ENCODE measurements at places on chromosomes 7 and 10.

DNA sequence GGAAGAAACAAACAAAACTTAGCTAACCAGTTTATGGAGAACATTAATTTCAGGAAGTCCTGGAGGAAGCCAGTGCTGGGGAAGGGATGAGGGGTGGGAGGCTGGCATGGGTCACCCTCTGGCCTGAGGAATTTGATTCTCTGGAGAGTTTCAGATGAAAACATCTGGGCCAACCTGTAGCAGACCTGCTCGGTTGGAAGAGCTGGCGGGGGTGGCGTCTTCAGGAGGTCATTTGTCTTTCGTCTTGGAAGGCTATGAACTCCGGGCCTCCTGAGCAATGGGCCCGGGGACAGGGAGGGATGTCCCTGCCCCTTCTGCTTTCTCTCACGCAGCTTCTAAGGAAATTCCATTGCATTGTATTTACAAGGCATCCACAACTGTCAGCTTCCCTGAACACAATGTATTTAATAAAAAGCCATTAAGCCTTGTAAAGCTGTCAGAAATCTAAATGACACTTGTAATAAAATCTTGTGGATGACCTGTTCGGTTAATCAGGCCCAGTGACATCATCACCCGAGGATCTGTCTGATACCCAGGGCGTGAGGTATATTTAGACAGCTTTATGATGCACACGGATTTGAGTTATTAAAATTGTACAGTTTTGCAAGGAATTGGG lies 250.5 kb downstream of the RAB11FIP2 start:
- no peak for DNase-seq

GRCh38 chr7:6571160-6571779 lies 6.0 kb upstream of the ZDHHC4 start:
- no peak for DNase-seq

GRCh38 chr10:19970717-19971116 lies 154.5 kb downstream of the PLXDC2 start:
- DNase-seq, result no peak

GRCh38 chr7:98802781-98803110 lies 67.1 kb downstream of the TMEM130 start:
- no peak for DNase-seq

- peak; percentile 26 for DNase-seq
Measured at GRCh38 chr10:24951201-24952142, 934 bp downstream of the PRTFDC1 start.

- no peak for DNase-seq
Measured at GRCh38 chr10:103038570-103038969, 120.5 kb downstream of the CNNM2 start.

- no peak for DNase-seq
Measured at GRCh38 chr7:131372554-131372953, 44.9 kb downstream of the MKLN1 start.

DNA sequence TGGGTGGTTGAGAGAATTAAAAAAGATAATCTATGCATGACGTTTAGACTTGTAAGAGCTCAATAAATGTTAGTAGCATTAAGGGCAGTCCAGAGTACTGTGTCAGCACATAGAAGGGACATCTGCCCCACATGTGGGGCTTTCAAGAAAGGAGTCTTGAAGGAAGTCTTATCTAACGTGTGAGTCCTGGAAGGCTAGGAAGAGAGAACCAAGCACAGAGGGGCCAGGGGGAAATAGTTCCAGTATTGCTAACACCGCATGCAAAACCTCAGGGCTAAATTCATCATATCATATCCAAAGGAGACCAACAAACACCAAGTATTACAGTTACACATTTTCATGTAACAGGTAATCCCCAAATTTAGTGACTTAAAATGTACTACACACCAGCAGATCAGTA lies 122.7 kb downstream of the AOAH start:
- no peak for DNase-seq

GRCh38 chr7:144529269-144529926 lies 125.9 kb upstream of the NOBOX start:
- no peak for DNase-seq

- no peak for DNase-seq
Measured at GRCh38 chr7:155058896-155059295, 11.2 kb upstream of the HTR5A start.

DNA sequence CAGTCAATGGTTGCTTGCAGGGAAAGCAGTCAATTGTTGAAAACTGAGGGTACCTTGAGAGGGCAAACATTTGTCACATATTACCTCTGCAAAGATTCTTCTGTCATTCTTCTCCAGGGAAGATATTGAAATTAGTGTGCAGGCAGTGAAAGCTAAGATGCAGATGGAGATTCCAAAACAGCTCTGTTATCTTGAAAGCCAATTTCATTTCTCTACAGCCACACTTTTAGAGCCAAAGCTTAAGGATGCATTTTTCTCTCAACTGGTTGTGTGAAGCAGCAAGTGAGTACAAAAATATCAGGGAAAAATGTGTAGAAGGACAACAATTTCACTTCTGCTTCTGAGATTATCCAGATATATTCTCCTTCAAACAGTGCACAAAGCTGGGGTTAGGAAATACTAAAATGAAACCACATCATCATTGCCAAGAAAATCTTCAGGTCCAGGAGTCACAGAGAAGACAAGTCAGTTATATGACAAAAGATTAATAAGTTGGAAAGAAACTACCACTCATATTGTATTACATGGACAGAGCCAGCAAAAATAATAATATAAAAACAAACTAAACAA lies 16.3 kb downstream of the SGMS1 start:
- no peak for DNase-seq

GRCh38 chr7:148348466-148348865 lies 242.1 kb upstream of the C7orf33 start:
- no peak for DNase-seq

DNA sequence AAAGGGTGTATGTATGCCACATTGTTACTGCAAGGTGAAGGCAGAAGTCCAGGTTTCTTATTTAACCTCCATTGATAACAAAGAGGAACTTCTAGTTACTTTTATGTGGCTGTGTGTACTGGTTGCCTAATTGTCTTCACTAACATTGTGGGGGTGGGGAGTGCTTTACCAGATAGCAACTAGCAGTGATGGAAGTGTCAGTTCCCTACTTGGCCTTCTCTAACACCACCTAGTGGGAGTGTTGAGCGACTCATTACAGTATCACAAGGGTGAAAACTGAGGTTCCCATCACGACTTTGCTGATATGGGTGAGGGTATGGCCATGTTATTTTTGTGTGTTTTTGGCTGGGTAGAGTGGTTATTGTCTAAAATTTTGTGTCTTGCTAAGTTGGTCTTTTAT lies 274.4 kb downstream of the THSD7A start:
- DNase-seq, result no peak

DNA sequence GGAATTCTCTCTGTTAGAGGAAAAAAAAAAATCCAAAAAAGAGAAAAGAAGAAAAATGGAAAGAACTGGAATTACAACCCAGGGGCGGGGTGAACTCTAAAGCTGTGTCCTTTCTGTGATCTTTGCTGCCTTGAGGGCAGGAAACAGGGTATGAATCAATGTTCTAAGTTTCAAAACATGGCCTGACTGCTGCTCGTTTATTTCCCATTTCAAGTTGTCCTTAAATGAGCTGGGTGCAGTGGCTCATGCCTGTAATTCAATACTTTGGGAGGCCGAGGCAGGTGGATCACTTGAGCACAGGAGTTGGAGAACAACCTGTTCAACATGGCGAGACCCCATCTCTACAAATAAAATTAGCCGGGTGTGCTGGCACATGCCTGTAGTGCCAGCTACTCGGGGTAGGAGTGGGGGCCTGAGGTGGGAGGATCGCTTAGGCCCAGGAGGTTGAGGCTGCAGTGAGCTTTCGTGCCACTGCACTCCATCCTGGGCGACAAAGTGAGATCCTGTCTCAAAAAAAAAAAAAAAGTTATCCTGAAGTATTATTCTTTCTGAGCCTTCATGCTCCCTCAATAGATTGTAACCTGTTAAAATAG lies 24.7 kb upstream of the TFAM start:
- no peak for DNase-seq

DNA sequence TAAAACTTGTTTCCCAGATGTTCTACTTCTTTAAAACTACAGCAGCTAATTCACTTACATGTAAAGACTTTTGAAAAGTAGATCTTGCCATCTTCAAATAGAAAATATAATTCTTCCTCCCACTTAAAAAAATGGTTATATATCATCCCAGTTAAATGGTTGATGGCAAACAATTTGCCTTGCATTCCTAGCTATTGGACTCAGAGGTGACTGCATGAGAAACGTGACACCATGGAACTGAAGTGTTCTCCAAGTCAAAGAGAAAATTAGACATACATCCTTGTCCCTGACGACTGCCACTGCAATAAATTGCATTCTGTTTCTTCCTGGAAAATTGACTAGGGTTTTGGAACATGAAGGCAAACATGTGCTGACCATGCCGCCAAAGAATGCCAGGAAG lies 95.0 kb upstream of the POM121L12 start:
- DNase-seq, result no peak

DNA sequence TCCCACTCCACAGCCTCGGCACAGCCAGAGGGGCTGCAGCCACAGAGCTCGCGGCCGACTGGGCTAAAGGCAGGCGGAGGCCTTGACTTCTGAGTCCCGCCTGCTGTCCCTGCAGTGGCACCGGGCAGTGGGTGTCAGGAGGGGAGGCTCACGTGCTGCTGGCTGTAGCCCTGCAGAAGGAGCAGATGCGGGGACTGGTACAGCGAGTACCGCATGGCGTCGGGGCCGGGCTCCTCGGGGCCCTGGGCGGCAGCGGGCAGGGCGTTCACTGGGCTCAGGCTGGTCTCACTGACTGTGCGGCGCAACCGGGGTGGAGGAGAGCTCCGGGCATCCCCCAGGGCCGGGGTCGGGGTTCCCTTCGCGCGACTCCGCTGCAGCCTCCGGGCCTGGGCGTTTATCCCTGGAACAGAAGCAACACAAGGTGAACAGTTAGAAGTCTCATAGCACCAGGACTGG lies 25.6 kb downstream of the PAPOLB start:
- DNase-seq, result no peak

- peak; percentile 73 for DNase-seq
Measured at GRCh38 chr7:148941598-148942275, 57.6 kb upstream of the EZH2 start.

Data from NCI-H1105 treated with DMSO at 0.1 percent for 48 hours (cell line).